ENCODE measurements at places on chromosomes 7 and 10. TPM values are rescaled to one million over a fixed set of nuclear protein-coding genes. Genes with fewer than 3 reads are reported as not detected.

DNA sequence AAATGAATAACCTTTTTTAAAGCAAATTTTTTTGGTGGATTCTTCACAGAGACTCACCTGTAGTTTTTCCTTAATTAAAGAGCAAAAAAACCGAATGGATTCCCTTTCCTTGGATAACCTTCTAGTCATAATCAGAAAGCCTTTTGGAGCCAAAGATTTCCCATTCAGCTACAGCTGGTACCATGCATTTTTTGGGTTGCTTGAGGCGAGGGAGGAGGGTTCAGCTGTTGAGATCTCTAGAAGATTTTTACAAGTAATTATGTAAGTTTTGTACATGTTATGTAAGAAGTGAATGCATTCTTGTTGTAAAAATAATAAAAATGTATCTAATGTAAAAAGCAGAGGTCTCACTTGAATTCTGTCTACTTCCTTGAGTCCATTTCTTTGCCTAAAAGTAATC lies 463.2 kb downstream of the SORCS3 start:
- no peaks in the 10 kb centered on the region for H3K4me1 ChIP-seq
- no peak for DNase-seq
- H3K27me3 ChIP-seq: no peaks in the 10 kb centered on the region

The ADAM12 gene
- total RNA-seq: 0.67 TPM

The C7orf33 gene
- total RNA-seq: not detected

- H3K4me3 ChIP-seq: no peak overlapping the region
- H3K4me1 ChIP-seq: peaks cover 6% of the 10 kb centered on the region
- no peaks in the 10 kb centered on the region for H3K36me3 ChIP-seq
- H3K27me3 ChIP-seq: peaks cover 2% of the 10 kb centered on the region
Measured at GRCh38 chr10:13816195-13816925, 229.6 kb downstream of the PRPF18 start.

The ACSM6 gene
- total RNA-seq: not detected

The SYT15 gene
- 0.33 TPM for total RNA-seq
